ENCODE measurements at places on chromosomes 3 and 15.

- DNase-seq, result peak; percentile 4
Measured at GRCh38 chr3:141485641-141486495, 959 bp upstream of the RASA2 start.

DNA sequence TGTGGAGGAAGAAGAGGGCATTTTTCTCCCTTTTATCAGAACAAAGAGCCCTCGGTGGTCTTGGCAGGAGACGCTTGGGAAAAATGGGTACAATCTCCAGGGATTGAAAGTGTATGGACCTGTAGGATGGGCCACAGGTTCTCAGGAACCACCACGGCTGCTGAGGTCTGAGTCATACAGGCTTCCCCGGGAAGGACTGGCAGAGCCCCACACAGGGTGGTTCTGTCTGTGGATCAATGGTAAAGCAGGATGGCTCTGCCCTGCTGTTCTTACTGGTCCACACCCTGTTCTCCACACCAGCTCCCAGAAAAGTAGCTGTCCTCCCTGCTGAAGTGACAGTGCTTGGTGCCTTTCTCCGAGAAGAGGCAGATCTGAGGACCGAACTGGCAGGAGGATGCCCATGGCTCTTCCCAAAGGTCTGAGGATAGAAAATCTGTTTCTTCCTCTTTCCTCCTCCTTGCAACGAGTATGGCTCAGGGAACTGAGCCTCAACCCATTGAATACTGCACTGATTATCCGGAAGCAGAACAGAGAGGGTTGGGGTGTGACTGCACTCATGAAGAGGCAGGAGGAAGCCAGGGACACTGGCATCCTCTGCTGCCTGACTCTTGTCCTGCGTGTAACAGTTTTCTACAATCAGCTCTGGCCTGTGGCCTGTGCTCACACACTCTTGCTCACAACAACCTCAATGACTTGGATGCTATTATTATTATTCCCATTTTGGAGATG, 39.0 kb downstream of the KIF9 start:
- no peak for DNase-seq

DNA sequence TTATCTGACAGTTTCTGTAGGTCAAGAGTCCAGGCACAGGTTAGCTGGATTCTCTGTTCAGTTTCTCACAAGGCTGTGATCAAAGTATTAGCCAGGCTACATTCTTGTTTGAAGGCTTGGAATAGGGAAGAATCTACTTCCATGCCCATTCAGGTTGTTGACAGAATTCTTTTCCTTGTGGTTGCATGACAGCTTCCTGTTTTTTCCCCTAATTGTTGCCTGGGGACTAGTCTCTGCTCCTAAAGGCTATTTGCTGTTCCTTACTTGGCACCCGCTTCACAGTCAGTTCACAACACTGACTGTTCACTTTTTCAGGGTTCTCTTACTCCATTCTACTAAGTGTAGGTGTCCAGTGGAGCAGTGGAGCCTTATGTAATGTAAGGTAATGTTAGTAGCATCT, 115.4 kb upstream of the GBE1 start:
- DNase-seq, result no peak

DNA sequence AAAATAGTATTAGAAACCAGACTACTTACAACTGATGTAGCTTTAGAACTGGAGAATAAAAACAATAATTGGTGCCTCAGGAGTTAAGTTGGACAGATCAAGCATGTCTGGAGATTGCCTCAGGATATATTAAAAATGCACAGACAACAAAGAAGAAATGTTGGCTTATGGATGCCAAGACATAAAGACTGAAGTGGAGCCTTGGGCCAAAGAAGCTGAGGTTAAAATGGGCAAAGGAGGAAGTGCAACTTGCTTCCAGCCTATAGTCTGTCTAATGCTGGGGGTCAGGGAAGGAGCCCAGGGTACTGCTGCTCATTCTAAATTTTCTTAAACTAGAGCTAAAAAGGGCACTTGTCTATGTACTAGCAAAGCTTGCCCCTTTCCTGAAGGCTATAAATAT, 77.5 kb downstream of the ESYT3 start:
- no peak for DNase-seq

GRCh38 chr3:39447637-39448483, 19.6 kb upstream of the MOBP start:
- DNase-seq, result peak; percentile 75

GRCh38 chr3:69244039-69244438, 121.6 kb upstream of the LMOD3 start:
- DNase-seq, result no peak

DNA sequence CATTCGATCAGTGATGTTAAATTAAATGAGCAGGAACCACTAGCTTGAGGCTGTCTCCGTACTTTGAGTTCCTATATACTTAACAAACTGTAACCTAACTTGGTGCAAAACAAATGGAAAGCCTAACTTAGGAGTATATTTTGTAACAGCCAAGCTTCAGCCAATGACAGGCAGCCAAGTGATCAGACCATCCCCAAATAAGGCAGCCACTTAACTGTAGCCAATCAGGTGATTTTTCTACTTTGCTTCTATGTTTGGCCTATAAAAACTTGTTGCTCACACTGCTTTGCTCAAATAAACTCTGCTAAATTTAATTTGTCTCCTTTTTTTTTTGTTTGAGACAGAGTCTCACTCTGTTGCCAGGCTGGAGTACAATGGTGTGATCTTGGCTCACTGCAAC, 19.3 kb upstream of the ZNF770 start:
- DNase-seq, result no peak

GRCh38 chr15:36888011-36888992, 212.0 kb downstream of the MEIS2 start:
- DNase-seq, result no peak

- no peak for DNase-seq
Measured at GRCh38 chr3:42090973-42091731, at the start of gene TRAK1. Gene TRAK1, plus strand, starts transcription at chr3:42091357. Its CDS starts 113 bp downstream, at chr3:42091470.

- DNase-seq, result no peak
Measured at GRCh38 chr15:32981536-32981935, 213.0 kb downstream of the FMN1 start.

Measured in fibroblast of the conjunctiva (primary cell).